ENCODE measurements at places on chromosomes 1 and 21.

- no peak for DNase-seq
Observed at GRCh38 chr1:118788463-118788862, 199.7 kb downstream of the TBX15 start.

GRCh38 chr21:14383596-14384180 lies 742 bp upstream of the HSPA13 start:
- no peak for DNase-seq

GRCh38 chr1:27071049-27071416 lies 58.4 kb upstream of the TENT5B start:
- no peak for DNase-seq

DNA sequence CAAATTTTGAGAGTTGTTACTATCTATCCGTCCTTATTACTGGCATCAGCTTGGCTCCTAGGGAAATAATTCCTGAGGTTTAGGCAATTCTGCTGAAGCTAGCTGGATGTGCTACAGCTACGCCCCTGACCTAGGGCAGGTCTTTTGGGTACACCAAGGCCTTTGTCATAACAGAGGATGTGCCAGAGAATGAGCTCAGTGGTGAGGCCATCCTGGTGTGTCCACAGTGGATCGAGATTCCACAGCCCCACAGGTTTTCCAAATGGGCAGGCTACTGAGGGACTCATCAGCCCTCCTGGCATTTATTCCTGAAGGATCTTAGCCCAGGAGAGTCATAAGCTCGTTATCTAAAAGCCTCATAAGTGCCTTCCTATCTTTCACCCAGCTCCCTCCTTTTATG lies 475.2 kb upstream of the USP24 start:
- no peak for DNase-seq

DNA sequence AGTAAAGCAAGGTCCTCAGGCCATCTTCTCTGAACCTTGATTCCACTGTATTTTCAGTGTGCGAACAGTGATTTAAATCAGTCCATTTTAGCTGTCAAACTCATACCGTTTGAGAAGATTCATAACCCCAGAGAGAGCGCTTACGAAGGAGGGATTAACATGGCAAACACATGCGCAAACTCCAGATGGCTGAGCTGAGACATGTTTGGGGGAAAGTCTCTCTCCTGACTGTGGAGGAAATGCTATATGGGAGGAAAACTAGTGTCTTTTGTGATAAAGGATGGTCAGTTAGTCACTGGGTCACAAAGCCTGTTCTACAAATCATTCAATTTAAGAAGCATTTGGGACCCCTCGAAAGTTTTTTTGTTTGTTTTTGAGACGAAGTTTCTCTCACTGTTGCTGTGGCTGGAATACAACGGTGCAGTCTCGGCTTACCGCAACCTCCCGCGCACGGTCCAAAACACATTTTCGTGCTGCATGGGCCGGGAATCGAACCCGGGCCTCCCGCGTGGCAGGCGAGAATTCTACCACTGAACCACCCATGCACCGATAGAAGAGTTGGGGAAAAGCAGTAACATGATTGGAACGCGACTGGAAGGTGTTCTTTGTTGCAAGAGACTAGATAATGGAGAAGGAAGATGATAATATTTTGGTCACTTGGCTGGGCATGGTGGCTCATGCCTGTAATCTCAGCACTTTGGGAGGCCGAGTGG lies 58.4 kb upstream of the CXADR start:
- no peak for DNase-seq

- DNase-seq: no peak
Observed at GRCh38 chr1:180299479-180300221, 69.6 kb downstream of the LHX4 start.

DNA sequence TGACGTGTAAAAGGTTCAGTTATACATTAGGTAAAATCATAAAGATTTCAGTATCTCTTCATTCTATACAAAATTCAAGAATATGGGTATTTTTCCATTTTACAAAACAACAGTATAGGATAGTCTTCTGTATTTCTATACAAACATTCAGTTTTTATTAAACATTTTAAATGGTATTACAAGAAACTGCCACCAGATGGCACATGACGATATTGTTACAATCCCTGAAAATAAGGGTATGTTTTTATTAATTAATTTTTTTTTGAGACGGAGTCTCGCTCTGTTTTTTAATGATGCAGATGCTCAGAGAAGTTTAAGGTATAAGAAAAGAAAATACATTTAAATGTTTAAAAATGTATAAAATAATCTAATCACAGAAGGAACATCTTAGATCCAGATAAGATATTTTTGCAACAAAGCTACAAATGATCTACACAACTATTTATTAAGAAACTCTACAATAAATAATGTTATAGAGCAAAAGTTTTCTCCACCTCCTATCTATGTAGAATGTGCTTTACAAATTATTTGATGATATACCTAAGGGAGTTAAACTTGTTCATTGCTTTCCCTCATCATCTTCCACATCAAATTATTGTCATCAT lies 23.5 kb upstream of the RSBN1 start:
- DNase-seq: no peak

- no peak for DNase-seq
Observed at GRCh38 chr1:67110352-67110751, 24.4 kb downstream of the C1orf141 start.

DNA sequence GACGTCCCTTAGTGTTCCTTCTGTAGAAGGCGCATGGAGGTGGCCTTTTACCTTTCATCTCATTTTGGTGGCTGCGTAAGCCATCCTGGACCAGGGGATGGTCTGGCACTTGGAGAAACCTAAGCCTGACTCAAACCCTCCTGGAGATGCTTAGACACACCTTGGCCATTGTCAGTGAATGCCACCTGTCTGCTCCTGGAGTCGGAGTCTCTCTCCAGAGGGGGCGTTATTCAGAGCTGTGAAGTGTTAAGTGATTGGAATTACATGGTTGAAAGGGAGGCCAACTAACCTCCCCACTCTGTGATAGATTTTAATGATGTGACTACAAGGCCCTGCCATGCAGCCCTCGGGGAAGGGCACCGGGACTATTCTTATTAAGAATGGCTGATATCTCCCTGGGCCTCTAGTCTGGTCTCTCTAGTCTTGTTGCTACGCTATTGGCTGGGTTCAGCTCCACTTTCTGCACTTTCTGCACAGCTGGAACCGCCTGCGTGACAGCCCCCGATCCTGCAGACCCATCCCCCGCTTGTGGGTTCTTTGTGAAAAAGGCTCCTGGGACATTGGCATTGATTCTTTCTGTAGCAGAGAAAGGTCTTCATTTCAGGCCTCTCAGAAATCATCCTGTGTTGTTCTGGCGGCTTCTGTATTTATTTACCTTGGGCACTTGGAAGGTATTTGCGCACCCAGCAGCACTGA lies 4.2 kb downstream of the RASSF5 start:
- no peak for DNase-seq

DNA sequence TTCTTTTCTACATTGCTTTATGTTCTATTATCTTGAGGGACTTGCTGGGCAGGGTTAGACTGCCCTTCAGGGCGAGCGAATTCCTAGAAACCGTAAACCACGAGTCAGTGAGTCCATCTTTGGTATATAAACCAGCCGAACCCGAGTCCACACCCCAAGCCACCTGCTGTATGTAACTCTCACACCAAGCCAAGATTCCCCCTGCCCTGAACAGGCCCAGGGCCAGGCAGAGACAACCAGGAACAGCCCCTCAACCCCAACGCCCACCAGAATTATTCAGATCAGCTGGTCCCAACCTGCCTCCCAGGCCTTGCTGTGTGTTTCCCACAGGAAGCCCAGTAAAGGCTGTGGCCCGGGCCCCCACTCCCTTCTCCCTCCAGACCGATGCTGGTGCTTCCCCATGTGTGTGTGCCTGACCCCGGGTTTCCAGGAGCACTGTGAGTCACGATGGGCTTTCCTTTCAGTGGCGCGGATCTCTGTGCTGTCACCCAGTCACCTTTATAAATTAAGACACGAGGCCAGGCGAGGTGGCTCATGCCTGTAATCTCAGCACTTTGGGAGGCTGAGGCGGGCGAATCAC lies 17.1 kb downstream of the KIF17 start:
- no peak for DNase-seq

Measured in T follicular helper cell (primary cell).